ENCODE measurements at places on chromosomes 12 and 14.

GRCh38 chr14:33307691-33308251 is 369.1 kb downstream of the NPAS3 start:
- no peak for DNase-seq

DNA sequence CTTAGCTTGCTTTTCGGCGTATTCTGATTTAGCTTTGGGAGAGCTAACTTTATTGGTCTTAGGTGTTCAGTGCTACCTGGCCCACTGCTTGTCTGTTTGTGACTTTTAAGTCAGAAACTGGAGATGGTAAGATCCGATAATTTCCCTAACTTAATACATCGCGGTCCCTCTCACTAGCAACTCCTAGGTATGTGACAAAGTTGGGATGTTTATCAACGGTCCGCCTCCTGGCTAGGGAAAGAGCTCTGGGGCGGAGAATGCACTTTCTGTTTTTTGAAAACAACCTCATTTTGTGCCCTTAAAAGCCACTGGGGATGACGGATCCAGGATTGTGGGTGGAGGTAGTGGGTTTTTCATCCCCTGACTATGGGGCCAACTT is 1.2 kb downstream of the CDKN1B start:
- no peak for DNase-seq

GRCh38 chr12:3493043-3493858 is 2.2 kb downstream of the PRMT8 start:
- no peak for DNase-seq

DNA sequence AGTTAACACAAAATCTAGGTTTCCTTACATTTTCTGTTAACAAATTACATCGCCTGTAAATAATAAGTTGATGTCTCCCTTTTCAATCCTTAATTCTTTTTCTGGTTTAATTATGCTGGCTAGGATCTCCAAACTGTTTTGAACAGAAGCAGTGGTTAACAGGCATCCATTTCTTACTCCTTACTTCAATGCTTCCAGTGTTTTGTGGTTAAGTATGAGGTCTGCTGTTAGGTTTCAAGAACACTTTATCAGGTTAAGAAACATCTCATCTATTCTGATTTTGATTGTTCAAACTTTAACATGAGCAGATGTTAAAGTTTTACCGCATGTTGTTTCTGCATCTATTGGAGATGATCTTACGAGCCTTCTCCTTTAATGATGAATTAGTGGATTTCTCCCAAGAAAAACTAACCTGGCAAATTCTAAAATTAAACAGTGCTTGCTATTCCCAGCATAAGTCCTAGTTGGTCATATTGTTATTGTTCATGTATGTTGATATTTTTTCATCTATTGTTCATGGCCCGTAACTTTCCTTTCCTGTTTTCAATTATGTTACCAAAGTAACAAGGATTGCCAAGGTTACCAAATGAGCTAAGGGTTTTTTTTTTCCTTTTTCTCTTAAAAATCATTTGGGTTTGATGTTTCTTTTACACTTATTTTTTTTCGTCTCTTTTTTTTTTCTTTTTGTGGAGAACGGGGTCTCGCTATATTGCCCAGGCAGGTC is 33.4 kb downstream of the POLE start:
- no peak for DNase-seq

GRCh38 chr14:99441157-99441870 is 39.3 kb downstream of the SETD3 start:
- no peak for DNase-seq

DNA sequence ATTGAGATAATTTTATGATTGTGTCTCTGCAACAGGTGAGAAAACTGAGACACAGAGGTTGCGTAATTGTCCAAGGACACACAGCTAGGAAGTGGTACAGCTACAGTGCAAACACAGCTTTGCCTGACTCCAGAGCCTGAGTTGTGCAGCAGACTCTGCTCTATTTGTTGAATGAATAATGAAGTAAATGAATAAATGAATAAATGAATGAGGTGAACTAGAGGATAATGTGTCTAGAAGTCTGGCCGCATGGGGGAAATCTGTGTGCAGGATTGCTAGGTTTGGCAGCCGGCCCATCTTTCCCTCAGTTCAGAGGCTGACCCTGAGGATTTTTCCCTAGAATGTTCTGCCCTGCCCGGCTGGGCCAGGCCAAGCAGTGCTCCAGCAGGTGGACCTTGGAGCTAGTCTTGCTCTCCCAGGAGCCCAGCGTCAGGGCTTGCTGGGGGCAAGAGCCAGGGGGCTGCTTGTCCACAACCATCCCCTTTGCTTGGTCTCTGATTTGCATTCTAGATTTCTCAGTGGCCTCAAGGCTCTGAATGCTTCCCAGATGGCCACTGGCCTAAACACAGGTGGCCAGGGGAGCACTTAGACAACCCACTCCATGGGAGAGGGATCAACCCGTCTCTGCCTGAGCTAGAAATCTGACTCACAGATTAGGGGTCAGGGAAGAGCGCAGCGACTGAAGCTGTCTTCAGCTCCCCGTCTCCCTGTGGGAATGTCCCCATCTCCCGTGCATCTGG is 225.2 kb downstream of the C12orf75 start:
- no peak for DNase-seq

GRCh38 chr12:122545855-122546254 is 18.8 kb downstream of the KNTC1 start:
- no peak for DNase-seq

DNA sequence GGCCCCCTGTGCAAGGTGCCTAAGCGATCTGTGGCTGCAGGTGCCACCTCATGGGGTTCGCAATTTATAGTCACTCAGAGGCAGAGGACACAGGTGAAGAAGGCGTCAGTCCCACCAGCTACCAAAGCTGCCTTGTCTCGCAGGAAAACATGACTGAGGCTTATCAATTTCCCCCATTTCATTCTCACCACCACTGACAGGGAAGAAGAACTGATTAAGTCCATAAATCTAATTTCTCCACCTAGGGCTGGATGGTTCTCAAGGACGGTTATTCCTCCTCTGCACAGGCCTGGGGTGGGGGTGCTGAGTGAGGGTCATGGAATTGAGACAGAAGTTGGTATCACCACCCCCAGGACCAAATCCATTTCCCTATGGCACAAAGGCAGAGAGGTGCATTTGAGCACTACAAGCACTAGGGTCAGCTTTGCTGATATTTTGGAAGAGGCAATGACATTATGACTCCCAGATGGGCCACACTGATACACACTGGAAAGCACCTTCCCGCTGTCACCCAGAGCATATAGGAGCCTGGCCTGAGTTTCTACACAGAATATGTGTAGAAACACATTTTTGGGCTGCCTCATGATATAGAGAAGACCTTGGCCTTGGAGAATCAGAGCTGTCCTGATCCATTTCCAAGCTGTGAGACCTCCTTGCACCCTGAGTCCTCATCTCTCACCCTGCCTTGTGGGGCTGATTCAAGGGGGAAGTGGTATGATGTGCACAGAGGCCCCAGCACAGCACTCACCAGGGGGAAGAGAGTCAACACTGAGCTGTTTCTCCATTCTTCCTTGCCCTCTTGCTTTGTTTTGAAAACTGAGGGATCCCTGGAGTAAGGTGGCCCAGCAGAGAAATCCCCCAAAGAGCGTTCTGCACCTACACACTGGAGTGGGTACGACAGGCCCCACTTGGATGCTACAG is 59.4 kb downstream of the PITPNM2 start:
- DNase-seq, result no peak

DNA sequence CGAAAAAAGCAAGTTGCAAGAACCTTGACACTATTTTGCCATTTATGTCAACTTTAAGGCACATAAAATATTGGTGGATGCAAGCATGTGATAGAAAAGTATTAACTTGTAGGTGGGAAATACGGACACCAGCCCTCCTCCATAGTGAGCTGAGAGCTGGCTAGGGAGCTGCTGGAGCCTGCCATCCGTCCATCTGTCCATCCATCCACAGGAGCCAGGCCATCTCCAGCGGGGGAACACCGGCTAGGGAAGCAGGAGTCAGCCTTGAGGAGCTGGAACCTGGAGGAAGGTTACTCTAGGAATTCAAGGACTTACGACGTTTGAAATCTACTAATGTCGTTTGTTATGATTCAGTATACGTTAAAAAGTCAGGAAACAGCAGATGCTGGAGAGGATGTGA is 120.7 kb upstream of the C14orf180 start:
- no peak for DNase-seq

GRCh38 chr12:119669744-119670472 is 2.0 kb downstream of the PRKAB1 start:
- no peak for DNase-seq

GRCh38 chr14:20332788-20333493 is at the start of gene CCNB1IP1:
CCNB1IP1 (minus strand) TSS chr14:20333279; CDS start chr14:20316523, 16,756 bp downstream.
- DNase-seq, result no peak

DNA sequence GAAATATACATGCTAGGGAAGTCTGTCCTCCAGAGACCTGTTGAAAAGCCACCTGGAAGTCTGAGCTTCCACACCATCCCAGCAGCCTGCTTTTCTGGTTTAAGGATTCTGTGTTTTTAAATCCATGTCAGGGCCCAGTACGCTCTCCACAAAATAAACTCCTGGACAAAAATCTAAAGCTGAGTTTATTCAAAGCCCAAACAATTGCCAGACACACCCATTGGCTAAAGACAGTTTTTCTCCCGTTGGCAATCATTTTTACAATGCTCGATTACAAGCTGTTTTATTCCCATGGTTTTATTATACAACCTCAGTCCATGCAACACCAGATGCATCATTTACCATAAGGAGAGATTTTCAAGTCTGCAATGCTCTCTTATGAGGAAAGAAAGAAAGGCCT is 94.5 kb downstream of the MYRFL start:
- no peak for DNase-seq

DNA sequence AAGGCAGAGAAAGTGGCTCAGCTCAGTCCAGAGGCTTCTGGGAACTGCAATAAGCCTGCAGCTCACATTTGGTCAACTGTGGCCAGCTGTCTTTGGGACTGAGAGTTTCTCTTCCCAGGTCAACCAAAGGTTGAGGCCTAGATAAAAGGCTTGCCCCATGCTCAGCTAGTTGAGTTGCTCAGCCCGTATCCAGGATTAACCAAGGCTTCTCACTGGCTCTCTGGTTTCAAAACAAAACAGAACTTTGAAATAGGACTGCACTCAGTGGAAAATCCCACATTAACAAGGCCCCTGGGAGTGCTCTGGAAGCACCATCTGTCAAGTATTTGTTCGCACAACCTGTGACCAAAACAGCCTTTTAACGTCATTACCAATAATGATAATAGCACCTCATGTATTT is 40.3 kb upstream of the NUAK1 start:
- no peak for DNase-seq

DNA sequence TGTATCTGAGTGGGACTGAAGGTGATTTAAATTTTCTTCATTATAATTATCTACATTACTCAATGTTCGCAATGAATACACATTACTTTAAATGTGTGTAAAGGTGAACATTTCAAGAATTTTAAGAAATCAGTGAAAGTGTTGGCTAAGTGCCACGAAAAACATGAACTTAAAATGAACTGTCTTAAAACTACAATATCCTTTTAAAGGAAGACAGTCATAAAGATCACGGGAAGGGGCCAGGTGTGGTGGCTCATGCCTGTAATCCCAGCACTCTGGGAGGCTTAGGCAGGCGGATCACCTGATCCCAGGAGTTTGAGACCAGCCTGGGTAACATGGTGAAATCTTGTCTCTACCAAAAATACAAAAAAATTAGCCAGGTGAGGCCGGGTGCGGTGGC is 11.2 kb downstream of the MOK start:
- DNase-seq, result no peak

GRCh38 chr12:120490833-120491512 is 4.9 kb upstream of the DYNLL1 start:
- no peak for DNase-seq

DNA sequence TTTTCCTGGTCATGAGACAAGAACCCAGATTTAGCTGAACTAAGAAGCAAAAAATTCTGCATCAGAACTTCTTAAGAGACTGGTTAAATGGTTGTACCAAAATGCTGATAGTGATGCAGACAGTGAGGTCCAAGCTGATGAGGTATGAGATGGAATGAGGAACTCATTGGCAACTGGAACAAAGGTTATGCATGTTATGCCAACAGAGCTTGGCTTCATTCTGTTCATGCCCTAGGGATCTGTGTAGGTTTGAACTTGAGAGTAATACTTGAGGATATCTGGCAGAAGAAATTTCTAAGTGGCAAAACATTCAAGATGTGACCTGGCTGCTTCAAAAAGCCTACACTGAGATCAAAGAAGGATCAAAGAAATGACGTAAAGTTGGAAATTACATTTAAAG is 398.0 kb downstream of the FSCB start:
- DNase-seq, result no peak

GRCh38 chr14:58669556-58670200 is 31.9 kb downstream of the DACT1 start:
- DNase-seq, result no peak

DNA sequence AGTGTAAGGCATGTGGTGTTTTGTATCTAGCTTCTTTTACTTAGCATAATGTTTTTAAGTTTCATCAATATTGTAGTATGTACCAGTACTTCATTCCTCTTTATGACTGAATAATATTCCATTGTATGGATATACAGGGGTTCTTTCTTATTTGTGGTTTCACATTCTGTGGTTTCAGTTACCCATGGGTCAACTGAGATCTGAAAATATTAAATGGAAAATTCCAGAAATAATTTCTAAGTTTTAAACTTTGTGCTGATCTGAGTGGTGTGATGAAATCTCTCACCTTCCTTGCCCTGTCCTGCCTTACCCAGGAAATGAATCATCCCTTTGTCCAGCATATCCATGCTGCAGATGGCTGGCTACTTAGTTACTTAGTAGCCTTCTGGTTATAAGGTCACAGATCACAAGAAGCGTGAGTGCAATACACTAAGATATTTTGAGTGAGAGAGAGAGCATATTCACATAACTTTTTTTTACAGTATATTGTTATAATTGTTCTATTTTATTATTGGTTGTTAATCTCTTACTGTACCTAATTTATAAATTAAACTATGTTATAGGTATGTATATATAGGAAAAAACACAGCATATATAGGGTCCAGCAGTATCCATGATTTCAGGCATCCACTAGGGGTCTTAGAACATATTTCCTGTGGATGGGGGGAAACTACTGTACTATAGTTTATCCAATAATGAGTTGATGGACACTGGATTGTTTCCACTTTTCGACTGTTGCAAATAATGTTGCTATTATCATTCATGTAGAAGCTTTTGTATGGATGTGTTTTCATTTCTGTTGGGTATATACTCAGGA is 59.6 kb upstream of the LRTM2 start:
- DNase-seq, result no peak

- no peak for DNase-seq
Observed at GRCh38 chr12:10618338-10618987, 5.1 kb upstream of the MAGOHB start.

DNA sequence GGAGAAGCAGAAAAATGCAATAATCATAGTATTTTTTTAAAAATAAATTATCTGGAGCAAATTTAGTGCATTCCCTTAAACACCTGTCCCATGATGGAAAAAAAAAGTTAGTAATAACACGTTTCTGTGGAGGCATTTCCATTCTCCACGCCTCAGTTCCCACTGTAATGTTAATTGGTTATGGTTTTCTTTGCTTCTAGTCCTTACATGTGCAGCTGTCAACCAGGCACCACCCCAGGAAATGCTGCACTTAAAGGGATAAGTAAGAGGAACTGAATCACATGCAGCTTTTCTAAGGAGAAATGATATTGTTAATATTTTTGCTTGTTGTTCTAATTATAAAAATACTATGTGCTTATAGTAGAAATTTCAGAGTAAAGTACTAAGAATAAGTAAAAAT is 240.3 kb downstream of the ZFP36L1 start:
- DNase-seq, result no peak

- no peak for DNase-seq
Observed at GRCh38 chr12:77845831-77846230, 15.1 kb downstream of the NAV3 start.

All from activated CD8-positive, alpha-beta memory T cell treated with anti-CD3 and anti-CD28 coated beads for 4 hours (primary cell).